ENCODE measurements at places on chromosomes 1 and 21.

GRCh38 chr1:6178751-6179563, 1.2 kb downstream of the CHD5 start:
- DNase-seq: no peak

DNA sequence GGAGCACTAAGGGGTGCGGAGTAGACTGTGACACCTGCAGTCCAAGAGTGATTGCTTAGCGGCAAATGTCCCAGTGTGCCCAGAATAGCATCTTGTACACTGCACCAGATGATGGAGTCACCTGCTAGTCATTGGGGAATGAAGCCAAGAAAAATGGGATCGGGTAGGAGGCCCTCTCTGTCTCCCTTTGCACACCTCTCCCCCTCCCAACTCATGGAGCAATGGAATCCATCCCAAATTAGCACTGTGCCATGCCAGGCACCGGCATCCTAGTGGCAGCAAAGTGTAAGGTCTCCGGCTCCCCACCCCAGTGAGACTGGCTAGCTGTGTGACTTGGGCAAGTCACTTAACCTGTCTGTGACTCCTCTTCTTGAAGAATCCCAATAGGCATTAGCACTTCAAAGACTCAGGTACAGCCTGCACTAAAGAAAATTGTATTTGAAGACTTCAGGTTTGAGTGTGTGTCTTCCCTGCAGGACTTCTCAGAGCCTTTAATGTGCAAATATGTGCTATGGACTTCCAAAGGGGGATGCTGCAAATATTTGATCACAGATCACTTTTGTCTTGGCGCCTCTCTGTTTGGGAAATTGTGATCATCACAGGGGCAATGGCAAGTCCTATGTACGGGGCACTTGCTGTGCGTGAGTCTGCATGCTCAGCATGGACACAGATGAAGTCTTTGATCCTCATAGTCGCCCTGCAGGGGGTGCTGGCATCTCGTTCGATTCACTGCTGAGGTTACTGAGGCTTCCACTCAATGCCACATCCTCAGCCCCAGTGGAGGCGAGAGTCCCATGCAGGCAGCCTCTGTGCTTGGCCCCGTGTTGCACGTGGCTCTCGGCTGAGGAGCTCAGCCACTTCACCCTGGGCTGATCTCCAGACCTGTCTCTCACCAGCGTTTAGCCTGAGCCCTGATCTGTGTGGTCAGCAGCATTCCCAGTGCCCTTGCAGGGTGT, 272.9 kb upstream of the C1orf174 start:
- no peak for DNase-seq

DNA sequence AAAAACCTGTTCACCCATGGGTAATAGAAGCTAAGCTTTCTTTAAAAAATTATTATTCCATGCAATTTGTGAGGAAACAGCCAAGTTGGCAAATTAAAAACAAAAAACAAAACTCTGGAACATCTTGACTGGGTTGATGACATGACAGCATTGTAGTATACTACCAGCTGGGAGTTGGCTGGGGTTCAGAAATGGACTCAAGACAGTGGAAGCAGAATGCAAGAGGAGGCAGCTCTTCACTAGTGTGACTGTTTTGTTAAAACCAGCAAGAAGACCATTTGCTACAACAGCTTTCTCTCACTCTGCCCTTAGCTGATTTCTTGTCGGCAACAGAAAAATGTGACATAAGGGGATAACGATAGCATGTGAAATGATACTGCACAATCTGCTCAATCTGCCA, 1298.9 kb upstream of the ADGRL4 start:
- no peak for DNase-seq

DNA sequence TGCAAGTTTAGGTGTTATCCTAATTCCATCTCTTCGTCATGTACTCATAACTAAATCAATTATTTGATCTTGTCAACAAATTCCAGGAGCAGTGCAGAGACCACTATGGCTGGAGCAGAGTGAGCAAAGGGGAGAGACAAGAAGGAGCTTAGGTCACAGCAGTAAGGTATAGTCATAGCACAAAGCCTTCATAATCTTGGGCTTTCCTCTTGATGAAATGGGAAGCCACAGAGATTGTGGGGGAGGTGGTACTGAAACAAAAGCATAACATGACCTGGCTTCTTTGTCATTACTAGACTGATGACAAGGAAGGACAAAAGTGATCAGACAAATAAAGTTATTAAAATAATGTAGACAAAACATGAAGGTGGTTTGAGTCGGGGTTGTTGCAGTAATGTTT, 60.1 kb upstream of the PTGS2 start:
- DNase-seq: no peak

DNA sequence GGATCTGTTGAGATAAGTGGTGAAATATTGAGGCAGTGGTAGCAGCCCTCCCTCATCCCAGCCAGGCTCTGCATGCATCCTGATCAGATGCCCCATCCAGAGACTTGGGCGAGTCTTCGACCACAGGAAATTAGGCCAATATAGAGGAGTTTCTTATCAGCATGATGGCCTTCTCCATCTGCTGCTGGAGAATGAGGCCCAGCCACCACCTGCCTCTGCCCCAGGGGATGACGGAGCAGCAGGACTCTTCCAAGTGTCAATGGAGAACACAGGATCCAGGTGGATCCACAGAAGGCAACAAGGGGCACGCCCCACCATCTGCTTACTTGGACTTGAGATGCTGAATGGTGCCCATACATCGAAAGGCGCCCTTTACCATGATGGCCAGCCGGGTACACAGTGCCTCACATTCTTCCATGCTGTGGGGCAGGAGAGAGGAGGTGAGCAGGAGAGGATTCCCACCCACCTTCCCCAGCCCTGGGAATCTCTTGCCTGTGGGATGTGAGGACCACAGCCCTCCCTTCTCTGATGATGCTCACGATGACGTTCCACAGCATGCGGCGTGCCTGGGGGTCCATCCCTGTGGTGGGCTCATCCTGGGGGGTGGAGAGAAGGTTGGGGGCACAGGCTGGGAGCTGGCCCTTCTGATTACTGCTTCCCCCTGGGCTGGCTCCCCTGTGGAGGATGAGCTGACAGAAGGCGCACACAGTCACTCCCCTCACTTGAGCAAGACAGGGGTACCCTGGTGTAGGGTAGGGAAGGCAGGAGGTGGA, 91.5 kb upstream of the GCLM start:
- no peak for DNase-seq

DNA sequence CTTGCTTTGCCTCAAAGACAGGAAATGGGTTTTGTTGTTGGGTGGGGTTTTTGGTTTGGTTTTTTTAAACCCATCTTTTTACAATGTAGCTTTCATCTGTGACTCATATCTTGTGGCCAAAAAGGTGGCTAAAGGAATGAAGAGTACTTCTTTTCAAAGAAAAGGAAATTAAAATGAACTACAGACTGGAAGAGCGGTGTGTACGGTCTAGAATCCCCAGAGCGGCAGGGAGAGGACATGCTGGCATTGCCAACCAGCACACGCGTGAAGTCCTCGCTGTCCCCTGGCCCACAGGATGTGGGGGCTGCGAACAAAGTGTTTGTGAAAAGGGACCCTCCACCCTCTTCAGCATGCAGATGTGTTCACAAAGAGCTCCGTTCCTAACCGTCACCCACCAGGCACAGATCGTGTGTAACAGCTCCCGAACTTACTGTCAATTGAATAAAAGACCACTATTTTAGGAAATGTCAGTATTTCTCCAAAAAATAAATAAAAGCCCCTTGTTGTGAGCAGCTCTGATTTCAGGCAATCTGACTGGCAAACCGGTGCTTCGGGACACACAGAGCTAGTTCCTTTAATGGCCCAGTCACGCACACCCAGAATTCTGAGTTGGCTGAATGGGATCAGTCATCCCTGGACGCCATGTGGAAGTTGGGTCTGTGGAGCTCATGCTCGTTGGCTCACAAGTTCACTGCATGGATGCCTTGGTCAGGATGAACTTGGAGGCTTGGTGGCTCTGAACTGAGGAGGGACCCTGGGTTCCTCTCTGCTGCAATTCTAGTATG, 602.9 kb downstream of the NPHP4 start:
- no peak for DNase-seq

DNA sequence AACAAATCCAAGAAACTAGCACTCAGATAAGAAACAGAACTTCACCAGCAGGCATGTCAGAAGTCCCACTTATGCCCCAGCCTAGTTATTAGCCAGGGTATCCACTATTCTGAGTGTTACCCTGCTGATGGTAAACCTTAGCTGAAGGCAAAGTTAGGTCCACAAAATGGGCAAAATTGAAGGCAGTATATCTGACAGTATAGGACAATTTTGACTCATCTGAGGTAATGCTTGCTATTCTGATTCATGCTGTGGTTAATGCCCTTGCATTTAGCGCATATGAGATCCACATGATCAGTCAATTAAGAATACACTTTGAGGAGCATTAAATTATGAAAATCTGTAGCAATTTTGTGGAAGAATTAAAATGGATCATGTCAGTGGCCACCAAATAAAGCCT, 15.1 kb downstream of the IFI44 start:
- no peak for DNase-seq

DNA sequence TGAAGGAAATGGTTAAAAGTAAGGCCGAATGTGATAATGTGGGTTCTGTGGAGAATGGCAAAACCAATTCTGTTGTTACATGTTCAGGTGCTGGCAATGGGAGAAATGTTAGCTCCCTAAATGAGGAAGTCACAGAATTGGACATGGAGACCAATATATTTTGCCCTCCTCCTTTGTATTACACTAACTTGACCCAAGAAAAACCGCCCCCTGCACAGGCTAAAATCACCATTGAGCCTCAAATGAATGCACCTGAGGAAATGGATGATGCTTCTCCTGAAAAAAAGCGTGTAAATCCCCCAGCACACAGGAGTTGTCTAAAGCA, 932 bp downstream of the MAP10 start:
- DNase-seq: no peak

- DNase-seq: peak; percentile 91
These were observed 502.0 kb downstream of the SMYD3 start for GRCh38 chr1:246005067-246005466.

DNA sequence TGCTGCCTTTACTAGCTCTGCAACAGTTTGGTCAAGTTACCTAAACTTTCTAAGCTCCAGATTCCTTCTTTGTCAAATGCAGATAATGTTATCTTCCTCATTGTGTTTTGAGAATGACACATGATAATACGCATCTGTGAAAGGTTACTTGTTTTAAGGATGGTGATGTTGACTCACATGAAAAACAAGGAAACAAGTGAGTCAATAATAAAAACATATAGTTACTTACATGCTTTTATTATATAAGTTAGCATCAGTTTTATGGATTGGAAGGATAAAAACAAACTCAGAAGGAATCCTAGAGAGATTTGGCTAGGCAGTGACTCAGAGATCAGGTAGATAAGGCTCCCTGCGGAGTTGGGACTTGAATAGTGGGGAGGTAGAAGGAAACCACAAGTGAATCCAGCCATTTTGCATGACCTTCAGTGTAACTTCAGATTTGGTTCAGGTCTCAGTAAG, 144.6 kb downstream of the LMO4 start:
- DNase-seq: no peak

DNA sequence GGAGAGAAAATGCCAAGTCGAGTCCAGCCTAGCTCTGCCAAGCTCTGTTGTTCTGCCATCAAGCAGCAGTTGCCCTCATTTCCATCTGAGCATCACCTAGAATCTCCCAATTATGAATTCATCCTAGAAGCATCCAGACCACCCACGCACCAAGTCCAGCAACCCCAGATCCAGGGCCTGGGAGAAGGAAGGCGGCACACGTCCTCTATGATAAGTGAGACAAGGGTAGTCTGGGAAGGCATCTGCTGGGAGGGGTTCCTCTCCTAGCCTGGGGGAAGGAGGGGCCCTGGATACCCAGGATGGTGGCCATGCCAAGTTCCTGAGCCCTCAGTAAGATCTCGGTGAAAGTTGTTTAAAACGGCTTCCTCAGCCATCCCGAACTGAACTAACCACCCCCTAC, 70.7 kb downstream of the VWA5B1 start:
- DNase-seq: no peak

DNA sequence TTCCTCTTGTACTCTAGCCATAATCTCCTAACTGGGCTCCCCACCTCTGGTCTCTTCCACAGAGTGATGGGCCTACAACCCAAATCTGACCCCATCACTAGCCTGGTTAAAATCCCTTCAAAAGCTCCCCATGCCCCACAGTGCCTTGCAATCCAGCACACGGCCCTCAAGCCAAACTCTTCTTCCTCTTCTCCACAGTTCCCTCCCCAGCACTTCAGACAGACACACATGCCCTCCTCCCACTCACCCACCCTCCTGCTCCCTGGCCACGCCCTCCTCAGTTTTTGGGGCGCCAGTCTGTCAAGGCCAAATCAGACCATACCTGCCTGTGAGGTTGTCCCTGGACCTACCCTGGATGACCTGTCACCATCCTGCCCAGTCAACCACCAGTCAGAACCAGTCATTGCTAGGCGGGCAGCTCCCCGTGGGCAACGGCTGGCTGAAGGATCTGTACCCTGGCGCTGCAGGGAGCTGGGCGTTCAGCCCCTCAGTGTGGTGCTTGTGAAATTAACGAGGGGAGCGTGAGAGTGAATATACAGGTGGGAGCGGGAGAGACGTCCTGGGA, 753 bp downstream of the C1orf210 start:
- no peak for DNase-seq

GRCh38 chr1:168734946-168735345, 5.9 kb upstream of the DPT start:
- DNase-seq: no peak

GRCh38 chr1:218967836-218968235, 205.8 kb upstream of the LYPLAL1 start:
- no peak for DNase-seq

GRCh38 chr1:18938008-18938706, 18.3 kb downstream of the IFFO2 start:
- DNase-seq: no peak

DNA sequence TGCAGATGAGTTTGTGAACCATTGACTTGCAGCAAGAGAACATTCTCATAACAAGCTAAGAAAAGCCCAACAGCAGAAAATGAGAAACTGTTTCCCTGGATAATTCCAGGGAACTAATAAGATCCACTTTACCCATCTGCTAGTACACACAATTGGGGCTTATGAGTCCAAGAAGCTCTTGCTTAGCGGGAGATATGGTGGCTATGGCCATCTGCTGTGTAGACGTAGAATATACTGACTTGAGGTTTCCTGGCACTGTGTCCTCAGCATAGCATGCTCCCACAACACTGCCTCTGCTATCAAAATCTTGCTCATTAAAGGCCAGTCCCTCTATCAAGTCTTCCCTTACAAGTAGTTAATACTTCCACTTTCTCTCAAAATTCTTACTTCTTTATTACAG, 6.8 kb upstream of the RXRG start:
- DNase-seq: no peak
